HFF-Myc (cell line): ENCODE measurements at places on chromosomes 5 and 9.

- no peak for DNase-seq
Observed at GRCh38 chr5:60719329-60719728, 19.4 kb upstream of the DEPDC1B start.

- DNase-seq: no peak
Observed at GRCh38 chr5:157571357-157571827, 4.2 kb downstream of the ADAM19 start.

GRCh38 chr5:74257645-74258313 lies 382.7 kb downstream of the ENC1 start:
- DNase-seq: no peak

- DNase-seq: no peak
Observed at GRCh38 chr5:143559586-143560109, 156.2 kb upstream of the NR3C1 start.

DNA sequence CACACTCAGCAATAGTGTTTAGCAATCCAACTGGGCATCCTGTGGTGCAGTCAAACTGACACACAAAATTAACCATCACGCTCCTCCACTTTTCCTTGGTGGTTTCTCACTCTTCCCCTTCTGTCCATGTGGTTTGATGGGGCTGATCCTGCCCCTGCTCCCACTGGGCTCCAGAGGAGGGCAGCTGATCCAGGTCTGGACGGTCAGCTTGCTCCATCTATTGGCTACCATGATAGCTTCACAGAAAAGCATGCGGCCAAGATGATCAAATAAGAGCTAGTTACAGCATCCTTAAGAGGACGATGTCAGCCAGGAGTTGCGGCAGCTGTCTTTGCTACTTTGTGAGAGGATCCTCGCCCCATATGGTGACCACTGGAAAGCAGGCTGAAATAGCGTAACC lies 29.6 kb upstream of the RANBP17 start:
- no peak for DNase-seq

GRCh38 chr9:96493757-96494156 lies 43.8 kb downstream of the HABP4 start:
- no peak for DNase-seq

DNA sequence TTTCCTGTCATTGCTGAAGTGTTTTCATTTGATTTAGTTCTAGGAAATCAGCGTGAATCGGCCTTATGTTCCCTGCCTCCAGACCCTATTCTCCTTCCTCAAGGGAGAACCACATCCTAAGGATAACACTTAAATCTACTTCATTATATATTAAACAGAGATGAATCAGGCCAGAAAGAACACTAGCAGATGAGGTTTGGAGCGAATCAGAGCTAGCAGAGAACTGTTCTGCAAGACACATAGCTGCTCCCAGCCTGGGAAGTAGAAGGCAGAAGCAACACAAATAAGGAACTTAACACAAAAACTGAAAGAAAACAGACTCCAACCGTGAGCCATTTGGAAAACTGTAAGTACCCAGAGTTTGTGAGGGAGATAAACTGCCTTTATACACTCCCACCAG lies 718.2 kb downstream of the SEMA5A start:
- DNase-seq: no peak

- DNase-seq: peak; percentile 86
Observed at GRCh38 chr5:37717613-37718431, 122.0 kb downstream of the GDNF start.

DNA sequence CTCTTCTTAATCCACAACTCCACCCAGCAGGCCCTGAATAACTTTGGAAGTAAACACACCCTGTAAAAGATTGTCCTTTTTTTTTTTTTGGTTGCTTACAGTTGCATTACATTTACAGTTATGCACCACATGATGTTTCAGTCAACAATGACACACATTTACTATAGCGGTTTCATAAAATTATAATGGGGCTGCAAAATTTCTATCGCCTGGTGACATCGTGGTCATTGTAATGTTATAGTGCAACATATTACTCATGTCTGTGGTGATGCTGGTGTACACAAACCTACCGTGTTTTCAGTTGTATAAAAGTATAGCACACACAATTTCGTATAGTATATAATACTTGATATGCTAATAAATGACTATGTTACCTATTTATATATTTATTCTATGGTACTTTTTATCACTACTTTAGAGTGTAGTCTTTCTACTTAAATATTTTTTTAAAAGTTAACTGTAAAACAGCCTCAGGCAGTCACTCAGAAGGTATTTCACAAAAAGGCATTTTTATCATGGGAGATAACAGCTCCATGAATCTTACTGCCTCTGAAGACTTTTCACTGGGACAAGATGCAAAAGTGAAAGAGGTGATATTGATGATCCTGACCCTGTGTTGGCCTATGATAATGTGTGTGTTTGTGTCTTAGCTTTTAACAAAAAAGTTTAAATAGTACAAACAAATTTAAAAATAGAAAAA lies 695.4 kb upstream of the CDH18 start:
- no peak for DNase-seq

DNA sequence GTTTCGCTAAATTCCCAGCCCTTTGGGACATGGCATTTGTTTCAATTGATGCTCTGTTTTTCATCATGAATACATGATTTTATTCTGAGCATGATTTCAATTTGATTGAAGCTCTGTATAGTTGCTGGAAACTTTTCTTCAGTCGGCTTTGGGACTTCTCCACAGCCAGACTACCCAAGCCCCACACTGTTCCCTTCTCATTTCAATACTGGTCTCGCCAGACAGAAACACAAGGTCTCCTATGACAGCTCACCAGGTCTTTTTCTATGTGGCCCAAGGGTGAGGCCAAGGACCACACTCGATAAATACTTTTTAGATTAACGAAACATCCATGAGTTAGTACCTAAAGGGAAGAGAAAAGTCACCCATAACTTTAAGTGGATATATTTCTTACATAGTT lies 132.2 kb downstream of the ARL15 start:
- no peak for DNase-seq

DNA sequence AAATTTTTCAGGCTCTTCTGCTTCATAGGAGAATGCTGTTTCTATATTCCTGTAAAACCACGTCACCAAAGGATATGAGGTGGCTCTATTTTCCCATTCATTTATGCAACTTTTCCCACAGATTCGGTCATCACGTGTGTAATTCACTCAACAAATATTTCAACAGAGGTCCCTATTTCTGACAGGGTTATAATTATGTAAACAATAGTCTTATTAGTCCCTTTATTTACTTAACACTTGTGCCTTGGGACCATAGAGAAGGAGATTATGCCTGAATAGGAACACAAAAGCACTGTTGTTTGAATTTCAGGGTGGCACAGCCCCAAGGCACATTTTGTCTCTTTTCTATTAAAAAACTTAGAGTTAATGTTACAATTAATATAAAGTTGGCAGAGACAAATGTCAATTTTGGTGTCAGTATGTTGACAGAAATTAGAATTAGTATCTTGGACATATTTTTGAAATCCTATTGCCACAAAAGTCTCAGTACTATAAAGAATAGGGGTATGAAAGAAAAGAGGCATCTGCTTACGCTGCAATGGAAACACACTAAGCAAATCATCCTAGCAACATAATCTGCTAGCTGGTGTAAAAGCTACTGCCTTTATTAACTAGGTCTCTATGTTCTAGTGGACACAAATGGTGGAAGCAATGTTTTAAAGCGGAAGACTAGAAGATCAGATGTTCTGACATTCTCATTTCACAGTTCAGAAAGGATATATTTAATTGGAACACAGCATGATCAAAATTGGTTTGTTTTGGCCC lies 229.1 kb upstream of the TBCA start:
- DNase-seq: no peak

- no peak for DNase-seq
Observed at GRCh38 chr9:21590058-21590996, 108.2 kb upstream of the IFNE start.
